DMS79 treated with DMSO at 0.1 percent for 48 hours (cell line): ENCODE measurements at places on chromosomes 3 and 15.

DNA sequence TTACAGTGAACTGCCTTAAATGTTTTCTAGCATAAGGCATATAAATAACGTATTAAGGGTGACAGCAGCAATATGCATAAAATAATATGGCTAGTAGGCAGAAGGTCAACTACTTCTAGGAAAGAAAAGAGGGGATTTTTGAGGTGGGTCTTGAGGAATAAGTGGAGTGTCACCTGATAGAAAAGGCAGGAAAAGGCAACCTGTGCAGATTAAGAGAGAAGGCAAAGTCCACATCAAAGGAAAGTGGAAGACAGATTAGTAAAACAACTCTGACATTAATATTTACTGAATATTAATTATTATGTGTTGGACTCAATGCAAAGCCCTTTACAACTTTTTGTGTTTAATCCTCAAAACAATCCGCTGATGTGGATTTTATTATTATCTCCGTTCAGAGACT lies 2.8 kb downstream of the THOC7 start:
- no peak for DNase-seq

DNA sequence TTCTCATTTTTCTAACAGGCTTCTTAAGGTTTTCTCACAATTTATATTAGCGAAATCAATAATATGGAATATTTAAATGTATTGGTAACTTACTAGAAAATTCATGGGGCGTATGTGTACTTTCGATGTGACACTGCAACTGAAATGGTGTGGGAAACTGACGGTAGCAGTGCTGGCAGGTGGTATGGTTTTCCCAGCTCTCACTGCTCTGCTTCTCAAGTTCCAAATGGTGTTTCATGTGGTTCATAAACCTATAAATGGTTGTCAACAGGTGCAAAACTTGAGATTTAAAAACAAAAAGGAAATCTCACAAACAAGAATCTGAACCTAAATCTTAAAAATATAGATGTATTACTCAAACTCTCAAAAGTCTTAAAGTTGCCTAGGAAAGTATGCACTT lies 54.7 kb downstream of the ZNF280D start:
- DNase-seq = no peak

DNA sequence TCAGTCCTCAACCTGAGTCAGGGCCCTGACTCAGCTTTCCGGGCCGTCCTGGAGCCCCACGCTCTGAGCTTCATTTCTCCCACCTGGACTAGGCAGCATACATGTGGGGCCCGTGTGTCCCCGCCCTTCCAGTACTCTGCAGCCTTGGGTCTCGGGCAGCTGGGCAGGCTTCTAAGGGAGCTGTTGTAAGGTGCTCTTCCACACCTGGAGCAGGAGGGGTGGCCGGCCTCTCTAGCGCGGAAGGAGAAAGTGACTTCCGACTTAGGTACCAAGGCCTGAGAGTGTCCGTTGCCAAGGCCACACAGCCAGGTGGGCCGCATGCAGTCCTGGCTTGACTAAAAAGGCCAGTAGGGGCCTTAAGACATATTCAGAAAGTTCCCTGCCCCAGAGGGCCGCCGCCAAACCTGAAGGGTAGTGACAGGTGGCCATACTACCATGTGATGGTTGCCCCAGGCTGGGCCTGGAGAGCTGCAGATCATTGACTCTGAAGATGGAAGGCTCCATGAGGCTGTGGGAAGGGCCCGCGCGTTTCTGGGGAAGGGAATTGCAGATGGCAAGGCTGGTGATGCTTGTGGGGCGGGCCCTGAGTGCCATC lies 9.4 kb upstream of the SEMA3B start:
- DNase-seq = no peak

DNA sequence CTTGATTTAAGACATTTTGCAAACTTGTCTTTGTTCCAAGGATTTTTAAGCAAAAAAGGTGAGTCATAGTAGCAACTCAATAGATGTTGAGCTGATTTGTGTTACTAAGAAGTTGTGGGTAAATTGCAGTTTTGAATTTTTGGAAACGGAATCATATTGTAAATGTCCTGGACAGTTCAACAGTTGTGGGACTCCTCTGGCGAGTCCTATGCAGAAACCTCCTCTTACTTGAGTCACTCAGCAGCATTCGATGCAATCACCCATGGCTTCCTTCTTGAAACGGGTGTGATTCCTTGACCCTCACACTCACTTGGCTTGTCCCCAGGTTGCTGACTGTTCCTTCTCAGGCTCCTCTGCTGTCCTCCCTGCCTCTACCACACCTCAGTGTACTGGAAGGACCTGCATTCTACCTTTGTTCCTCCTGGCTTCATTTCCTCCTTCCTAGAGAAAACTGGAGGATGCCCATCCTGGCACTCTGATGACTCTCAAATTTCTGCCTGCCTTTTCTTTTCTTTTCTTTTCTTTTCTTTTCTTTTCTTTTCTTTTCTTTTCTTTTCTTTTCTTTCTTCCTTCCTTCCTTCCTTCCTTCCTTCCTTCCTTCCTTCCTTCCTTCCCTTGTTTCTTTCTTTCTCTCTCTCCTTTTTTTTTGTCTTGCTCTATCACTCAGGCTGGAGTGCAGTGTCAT lies 52.8 kb upstream of the DGKG start:
- no peak for DNase-seq

GRCh38 chr3:47283193-47283537 lies 421 bp downstream of the KLHL18 start:
- DNase-seq = no peak

DNA sequence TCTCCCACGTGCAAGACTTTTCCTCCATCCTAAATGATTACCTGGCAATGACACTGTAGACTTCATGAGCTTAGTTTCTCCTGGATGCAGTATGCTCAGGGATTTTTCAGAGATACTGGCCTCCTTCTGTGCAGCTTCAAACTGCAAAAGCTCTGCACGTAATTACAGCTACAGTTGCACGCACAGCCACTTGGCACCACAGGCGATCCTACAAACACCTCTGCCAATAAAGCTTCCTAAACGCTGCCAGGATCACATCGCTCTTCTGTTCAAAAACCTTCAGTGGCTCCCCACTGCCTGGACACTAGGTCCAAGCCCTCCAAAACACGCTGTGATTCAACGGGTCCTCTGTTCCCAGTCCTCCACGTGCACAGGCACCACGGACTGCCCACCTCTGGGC lies 49.5 kb downstream of the NUP210 start:
- DNase-seq = no peak

DNA sequence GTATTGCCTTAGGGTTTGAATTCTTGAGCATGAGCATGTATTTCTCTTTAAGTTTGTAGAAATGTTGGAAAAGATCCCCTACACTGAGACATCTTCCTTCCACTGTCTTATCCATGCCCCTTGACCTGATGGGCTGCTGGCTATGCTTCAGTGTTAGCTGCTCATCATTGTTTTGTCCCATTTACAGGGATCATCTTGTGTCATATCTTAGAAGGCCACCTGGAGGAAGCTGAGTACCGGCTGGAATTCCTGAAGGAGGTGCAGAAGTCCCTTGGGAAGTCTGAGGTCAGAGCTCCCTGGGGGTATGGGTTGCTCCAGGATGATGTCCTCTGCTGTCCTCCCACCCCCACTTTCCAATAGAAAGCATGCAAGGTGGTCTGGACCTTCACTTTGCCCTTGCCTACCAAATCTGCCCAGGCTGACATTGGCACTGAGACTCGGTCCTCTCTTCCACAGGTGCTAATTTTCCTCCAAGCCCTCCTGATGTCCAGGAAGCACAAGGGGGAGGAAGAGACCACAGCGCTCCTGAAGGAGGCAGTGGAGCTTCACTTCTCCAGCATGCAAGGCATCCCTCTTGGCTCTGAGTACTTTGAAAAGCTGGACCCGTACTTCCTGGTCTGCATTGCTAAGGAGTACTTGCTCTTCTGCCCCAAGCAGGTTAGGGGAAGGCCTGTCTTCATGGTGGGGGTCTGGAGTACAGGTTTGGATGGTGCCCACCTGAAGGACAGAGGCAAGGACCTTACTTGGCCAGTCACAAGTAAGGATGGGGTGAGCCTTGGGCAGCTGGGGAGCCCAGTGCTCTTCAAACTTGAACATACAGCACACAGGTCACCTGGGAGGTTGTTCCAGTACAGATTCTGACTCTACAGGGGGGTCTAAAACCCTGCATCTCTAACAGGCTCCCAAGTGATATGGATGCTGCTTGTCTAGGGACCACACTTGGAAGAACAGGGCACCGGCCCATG lies 17.7 kb downstream of the TTC21A start:
- no peak for DNase-seq

- peak; percentile 6 for DNase-seq
Observed at GRCh38 chr15:76235186-76235826, 76.0 kb downstream of the ETFA start.

DNA sequence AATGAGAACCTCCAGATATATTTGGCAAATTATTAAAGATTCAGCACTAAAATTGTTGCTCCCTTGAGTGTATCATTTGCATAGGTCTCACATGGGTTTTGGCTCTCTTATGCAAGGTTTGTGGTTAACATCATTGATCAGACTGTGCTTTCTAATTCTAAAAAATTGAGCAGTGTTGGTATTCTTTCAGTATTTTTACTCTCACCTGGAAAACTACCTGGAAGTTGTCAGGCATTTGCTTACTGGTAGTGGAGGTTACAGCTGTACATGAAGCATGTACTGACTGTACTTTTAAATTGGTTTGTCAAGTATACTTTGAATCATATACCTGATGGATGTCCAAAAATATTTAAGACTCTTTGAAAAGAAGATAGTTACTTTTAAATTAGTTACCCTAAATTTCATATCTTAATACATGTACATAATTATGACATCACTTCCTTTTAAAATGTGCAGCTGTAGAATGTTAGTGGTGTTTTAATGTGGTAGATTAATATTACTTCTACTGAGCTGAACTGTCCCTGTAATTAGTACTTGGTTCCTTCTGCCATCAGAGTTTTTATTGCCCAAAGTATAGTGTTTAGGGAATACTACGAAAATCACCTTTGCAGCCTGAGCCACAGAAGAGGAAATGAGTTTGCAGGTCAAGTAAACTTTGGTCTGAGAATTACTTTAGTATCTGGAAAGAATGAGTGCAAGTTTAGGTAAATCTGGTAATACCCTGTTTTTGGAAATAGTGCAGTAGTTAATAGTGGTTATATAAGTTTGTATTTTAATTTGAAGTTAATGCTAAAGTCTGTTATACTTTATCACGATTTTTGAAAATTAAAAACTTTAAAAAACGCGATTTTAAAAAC lies 2.8 kb downstream of the CHD2 start:
- no peak for DNase-seq

GRCh38 chr3:188196232-188196990 lies 42.5 kb downstream of the LPP start:
- no peak for DNase-seq

- DNase-seq = no peak
Observed at GRCh38 chr15:51935466-51936104, 36.0 kb downstream of the LEO1 start.

DNA sequence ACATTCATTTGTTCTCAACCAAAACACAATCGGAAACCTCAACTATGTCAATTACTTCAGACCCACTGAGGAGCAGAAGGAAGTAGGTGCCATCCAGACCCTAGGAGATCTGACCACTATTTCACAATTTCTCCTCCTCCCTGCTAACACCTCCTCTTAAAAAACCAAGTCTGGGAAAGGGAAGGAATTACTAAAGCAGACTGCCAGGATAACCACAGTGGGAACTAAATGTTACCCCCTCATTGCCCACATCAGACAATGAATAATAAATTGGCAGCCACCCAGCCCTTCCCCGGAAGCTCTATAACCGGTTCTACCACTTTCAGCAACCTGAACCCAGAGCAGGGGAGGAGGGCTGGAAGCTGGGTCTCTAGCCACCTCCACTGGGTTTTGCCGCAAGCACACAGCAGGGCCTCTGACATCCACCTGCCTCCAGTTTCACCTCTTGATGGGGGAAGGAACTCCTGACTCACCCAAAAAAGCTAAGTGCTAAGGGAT lies 17.6 kb downstream of the C15orf62 start:
- peak; percentile 86 for DNase-seq

- no peak for DNase-seq
Observed at GRCh38 chr15:88543065-88543776, 3.3 kb downstream of the DET1 start.

DNA sequence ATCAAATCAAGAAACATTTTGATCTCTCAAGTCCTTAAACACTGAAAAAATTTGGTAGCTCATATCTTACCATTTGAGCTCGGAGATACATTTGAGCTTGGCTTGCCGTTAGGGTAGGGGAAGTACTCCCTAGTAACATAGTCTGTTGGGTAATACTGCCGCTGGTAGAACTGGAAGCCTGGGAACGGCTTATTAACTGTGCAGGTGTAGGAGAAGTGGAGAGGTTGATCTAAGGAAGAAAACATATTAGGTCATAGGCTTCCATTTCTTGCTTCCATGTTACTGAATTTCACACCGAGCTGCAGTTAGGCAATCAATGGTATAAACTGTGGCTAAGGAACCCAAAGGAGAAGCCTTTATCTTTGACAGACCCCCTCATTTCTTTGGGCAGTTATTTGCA lies 32.5 kb downstream of the PHC3 start:
- no peak for DNase-seq

GRCh38 chr3:72126441-72127223 lies 341.7 kb upstream of the PROK2 start:
- no peak for DNase-seq

DNA sequence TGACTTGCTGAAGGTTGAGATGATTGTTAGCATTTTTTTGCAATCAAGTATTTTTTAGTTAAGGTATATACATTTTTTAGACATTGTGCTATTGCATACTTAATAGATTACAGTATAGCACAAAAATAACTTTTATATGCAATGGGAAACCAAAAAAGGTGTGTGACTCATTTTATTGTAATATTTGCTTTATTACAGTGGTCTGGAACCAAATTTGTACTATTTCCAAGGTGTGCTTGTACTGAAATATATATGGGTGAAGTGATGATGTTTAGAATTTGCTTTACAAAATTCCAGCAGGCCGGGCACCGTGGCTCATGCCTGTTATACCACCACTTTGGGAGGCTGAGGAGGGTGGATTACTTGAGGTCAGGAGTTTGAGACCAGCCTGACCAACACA lies 29.1 kb upstream of the TBC1D23 start:
- DNase-seq = no peak

GRCh38 chr3:176951144-176951543 lies 246.1 kb downstream of the TBL1XR1 start:
- no peak for DNase-seq

- no peak for DNase-seq
Observed at GRCh38 chr3:34687671-34688070, 889.2 kb downstream of the PDCD6IP start.

GRCh38 chr3:122973893-122974615 lies 53.5 kb downstream of the SEMA5B start:
- DNase-seq = no peak
